ENCODE measurements at places on chromosomes 2 and 18. TPM values are rescaled to one million over a fixed set of nuclear protein-coding genes. Genes with fewer than 3 reads are reported as not detected.

Gene TCF23
- not detected for total RNA-seq

Gene RIT2
- not detected for total RNA-seq

GRCh38 chr2:62919041-62919440 lies 131.6 kb upstream of the OTX1 start:
- no peak for DNase-seq

- no peak for DNase-seq
Measured at GRCh38 chr2:210671065-210671464, 114.7 kb downstream of the CPS1 start.

- DNase-seq: no peak
Measured at GRCh38 chr2:224059178-224059577, 20.1 kb upstream of the SERPINE2 start.
